ENCODE measurements at places on chromosomes 6 and 20.

DNA sequence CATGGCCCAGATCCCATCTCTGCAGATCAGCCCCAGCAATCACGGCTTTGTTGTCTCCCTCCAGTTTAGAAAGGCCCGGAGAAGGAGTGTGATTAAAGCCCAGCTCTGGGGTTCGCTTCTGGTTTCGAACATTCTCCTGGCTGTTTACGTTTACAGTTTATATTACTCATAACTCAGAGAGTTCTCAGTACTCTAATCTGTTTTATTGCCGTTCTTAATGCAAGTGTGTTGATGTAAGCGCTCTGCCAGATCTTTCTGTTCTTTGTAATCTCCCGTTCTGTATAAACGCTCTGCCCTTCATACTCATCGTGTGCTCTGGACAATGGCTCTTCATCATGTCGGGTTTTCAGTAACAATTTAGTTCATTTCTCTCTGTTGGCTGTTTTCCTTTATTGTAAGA, 118.0 kb upstream of the PRND start:
- DNase-seq = no peak

- no peak for DNase-seq
These were observed 5.9 kb downstream of the RRAGD start for GRCh38 chr6:89406141-89406540.

DNA sequence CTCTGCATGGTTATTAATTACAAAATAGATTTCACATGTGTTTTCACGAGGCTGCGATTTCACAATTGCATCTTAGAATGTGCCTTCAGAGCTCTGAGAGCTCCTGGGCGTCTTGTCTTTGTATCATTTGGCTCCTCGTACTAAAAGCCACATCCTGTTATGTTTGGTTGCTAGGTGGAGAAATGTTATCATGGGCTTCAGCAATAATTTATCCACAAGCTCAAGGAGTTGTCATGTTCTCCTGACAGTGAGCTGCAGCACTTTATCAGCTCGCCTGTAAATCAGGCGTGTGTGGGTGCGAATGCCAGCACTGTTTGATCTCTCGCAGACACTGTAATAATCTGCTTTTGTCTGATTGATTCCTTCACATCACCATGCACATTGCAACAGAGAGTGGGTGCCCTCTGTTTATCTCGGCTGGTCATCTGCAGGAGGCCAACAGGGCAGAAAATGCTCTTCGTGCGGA, 218.6 kb upstream of the ZFP64 start:
- DNase-seq = no peak

DNA sequence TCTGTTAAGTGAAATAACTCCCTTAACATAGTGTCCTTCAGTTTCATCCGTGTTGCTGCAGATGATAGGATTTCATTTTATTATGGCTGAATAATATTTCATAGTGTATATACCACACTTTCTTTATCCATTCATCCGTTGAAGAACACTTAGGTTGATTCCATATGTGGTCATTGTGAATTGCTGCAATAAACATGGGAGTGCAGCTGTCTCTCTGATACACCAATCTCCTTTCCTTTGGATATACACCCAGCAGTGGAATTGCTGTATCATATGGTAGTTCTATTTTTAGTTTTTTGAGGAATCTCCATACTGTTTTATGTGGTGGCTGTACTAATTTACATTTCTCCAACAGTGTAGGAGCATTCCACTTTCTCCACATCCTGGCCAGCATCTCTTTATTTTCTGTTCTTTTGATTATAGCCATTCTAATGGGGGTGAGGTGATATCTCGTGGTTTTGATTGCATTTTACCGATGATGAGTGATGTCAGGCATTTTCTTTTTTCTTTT, 193.2 kb downstream of the SLC16A10 start:
- DNase-seq = no peak

GRCh38 chr20:18031050-18031449, 26.7 kb downstream of the OVOL2 start:
- DNase-seq = no peak

Data from NCI-H1436 treated with DMSO at 0.1 percent for 48 hours (cell line).